Activated T-cell treated with anti-CD3 and anti-CD28 coated beads, Interleukin-2, amount 50 U/mL, for 48 hours (primary cell): ENCODE measurements at places on chromosomes 12 and 14.

- no peak for DNase-seq
Measured at GRCh38 chr14:32079264-32079663, 2.2 kb downstream of the ARHGAP5 start.

- no peak for DNase-seq
Measured at GRCh38 chr12:88310069-88310468, 168.0 kb downstream of the TMTC3 start.

- no peak for DNase-seq
Measured at GRCh38 chr14:24038686-24039085, 13.1 kb upstream of the CARMIL3 start.

DNA sequence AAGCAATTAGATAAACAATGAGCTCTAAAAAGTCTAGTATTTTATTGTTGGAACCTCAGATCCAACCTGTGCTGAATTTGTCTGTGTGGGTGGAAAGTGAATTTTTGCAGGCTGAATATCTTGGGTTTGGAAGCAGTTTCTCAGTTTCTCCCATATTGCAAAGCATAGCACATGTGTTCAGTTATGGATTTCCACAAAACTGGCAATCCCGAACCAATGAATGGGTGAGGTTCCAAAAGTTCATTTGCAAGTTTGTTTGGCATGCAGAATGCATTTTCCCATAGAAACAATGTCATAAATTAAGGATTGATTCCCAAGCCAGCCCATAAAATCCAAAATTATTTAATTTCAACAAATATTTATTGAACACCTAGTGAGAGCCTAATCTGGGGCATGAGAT lies 43.4 kb downstream of the PLXNC1 start:
- DNase-seq = no peak

DNA sequence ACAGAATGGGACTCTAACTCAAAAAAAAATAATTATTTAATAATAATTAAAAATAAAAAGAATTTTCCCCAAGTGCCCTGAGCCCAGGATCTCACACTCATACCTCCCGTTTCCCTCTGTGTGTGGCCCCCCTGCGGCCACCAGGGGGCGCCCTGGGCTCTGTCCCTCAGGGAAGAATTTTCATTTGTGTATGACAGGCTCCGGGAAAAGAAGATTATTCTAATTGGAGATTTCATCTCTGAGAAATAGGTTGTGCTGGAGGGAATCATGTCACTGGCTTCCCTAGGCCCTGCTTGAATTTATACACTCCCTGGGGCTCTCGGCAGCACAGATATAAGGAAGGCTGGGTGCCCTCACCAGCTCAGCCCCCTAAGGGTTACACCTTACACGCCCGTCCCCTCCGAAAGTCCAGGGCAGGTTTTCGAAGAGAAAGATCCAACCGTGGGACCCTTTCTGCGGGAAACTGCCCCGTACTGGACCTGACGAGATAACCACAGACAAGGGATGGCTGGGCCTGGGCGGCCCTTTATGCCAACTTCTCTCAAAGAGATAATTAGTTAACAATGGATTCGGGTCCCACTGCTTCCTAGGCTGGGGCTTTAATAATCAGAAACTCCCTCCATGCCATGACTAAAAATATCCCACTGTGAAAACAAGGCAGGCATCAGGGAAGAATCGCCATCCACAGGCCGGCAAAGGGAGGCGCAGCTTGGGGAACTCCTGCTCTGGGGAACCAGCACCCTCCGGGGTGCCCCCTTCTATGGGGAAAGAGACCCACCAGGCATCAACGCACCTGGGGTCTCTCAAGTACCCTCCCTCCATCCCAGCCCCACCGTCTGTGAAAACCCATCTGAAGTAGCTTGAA lies 80.7 kb downstream of the KDM2B start:
- peak; percentile 80 for DNase-seq

- DNase-seq = no peak
Measured at GRCh38 chr12:473198-473597, 13.5 kb downstream of the B4GALNT3 start.

- no peak for DNase-seq
Measured at GRCh38 chr12:29639893-29640495, 142.5 kb upstream of the OVCH1 start.

- DNase-seq = no peak
Measured at GRCh38 chr14:78530078-78530477, 359.9 kb downstream of the NRXN3 start.

- peak; percentile 53 for DNase-seq
Measured at GRCh38 chr14:99237288-99237687, 34.7 kb downstream of the BCL11B start.

DNA sequence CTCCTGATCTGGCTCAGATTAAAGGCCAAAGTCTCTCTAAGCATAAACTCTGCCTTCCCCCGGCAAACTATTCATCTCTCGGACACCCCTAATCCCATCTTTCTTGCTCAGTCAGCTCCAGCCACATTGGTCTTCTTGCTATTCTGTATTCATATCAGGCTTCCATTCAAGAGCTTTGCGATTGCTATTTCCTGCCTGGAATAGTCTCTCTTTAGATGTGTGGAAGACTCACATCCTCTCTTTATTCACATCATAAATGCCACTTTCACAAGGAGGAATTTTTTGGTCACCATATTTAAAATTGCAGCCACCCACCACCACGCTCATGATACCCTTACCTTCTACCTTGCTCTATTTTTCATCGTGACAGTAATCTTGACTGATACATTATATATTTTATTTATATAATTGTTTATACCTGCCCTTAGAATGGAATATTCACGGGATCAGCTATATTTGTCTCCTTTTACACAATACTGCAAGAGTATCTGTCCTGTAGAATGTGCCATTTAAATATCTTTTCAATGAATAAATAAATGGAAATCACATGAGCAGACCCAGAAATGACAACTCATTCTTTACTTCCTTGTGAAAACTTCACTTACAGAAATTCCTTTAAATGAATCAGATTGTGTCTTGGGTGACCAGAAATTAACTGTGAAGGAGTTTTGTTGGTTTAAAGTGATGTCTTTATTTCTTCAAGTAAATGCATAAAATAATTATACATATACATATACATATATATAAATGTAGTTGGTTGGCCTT lies 780.6 kb upstream of the FLRT2 start:
- DNase-seq = no peak

GRCh38 chr14:73145371-73145770 lies 9.1 kb downstream of the PSEN1 start:
- DNase-seq = no peak
